ENCODE measurements at places on chromosomes 4 and X.

DNA sequence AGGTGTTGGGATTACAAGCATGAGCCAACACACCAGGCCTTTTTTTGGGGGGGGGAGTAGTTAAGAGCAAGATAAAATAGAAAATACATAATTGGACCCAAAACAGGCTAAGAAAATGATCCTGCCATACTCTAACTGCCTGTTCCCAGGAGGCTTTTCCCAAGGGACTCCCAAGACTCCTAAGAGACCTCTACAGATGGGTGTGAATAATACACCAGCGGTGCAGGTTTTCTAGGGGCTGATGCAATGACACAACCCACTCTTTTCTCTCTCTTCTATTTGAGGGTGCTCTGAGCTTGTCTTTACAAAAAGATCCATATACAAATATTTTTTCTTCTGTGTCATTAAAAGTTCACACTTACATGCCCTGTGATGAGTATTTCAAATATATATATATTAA is 116.9 kb downstream of the RASL11B start:
- H3K4me3 ChIP-seq: no peak overlapping the region
- H3K27ac ChIP-seq: no peak overlapping the region
- no peak for DNase-seq
- no peaks in the 10 kb centered on the region for H3K36me3 ChIP-seq
- no peaks in the 10 kb centered on the region for H3K4me1 ChIP-seq

GRCh38 chr4:88327665-88328064 is 43.3 kb upstream of the PPM1K start:
- no peaks in the 10 kb centered on the region for H3K36me3 ChIP-seq
- H3K27ac ChIP-seq: no peak overlapping the region
- no peak overlapping the region for H3K4me3 ChIP-seq
- H3K4me1 ChIP-seq: no peaks in the 10 kb centered on the region
- no peak for DNase-seq

GRCh38 chr4:180564026-180564425 is 1679.2 kb upstream of the TENM3 start:
- no peaks in the 10 kb centered on the region for H3K36me3 ChIP-seq
- H3K4me3 ChIP-seq: no peak overlapping the region
- H3K27me3 ChIP-seq: no peaks in the 10 kb centered on the region

- H3K4me1 ChIP-seq: no peaks in the 10 kb centered on the region
- no peak overlapping the region for H3K27ac ChIP-seq
- H3K4me3 ChIP-seq: no peak overlapping the region
- DNase-seq: no peak
Measured at GRCh38 chr4:95411371-95412088, 137.2 kb downstream of the UNC5C start.

DNA sequence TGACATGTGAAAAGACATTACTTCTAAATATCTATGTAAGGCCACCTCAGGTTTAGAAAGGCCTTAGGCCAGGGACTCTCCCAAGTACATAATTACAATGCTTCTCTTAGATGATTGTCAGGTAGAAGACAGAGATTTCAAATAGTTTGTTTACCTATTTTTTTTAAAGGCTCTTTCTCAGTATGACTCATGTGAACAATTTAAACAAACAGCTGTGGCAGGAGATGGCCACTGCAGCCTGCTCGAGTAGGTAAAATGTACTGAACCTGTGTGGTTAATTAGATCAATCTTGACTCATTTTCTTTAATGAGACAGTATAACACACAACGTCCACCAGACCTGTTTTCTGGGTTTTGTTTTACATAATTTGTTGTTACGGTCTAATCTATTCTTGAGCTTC is 50.2 kb downstream of the LEF1 start:
- DNase-seq: no peak
- no peak overlapping the region for H3K4me3 ChIP-seq
- H3K36me3 ChIP-seq: no peaks in the 10 kb centered on the region
- H3K27me3 ChIP-seq: no peaks in the 10 kb centered on the region
- no peak overlapping the region for H3K27ac ChIP-seq

DNA sequence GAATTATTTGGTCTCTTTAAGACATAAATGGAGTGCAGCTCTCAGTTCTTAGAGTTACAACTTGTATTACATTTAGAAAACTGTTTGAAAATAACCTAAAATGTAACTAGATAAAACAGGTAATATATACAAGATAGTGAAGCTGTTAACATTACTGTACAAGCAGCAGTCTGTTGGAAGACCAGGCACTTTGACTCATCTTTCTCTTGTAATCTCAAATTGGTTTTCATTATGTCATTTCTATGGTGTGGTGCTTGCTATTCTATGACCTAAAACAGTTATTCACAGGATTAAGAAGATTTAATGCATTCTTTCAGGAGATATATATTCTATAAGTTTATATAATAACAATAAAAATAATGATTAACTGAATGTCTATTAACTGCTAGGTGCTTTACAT is 282.5 kb upstream of the PITX2 start:
- no peaks in the 10 kb centered on the region for H3K4me1 ChIP-seq
- no peaks in the 10 kb centered on the region for H3K27me3 ChIP-seq
- no peaks in the 10 kb centered on the region for H3K36me3 ChIP-seq

DNA sequence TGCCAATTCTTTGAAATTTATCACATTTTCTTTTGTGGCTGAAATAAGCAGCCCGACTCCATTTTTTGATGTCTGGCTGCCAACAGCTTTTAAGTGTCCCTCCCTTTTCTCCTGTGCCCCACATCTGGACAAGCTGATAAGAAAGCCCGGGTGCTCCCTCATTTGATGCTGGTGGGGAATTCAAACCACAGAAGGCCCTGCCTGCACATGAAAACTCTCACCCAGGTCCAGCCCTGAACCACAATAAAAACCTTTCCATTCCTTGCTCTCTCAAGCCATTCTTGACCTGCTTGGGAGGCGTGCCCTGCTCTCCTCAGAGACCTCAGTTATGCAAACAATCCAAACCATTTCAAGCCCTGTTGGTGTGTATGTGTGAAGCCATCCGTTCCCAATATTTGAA is 93.9 kb downstream of the FAM53A start:
- no peaks in the 10 kb centered on the region for H3K27me3 ChIP-seq
- no peak for DNase-seq
- no peaks in the 10 kb centered on the region for H3K4me1 ChIP-seq
- no peak overlapping the region for H3K27ac ChIP-seq
- no peaks in the 10 kb centered on the region for H3K36me3 ChIP-seq
